GM23248 (cell line): ENCODE measurements at places on chromosomes 16 and 17. TPM values are rescaled to one million over a fixed set of nuclear protein-coding genes. Genes with fewer than 3 reads are reported as not detected.

DNA sequence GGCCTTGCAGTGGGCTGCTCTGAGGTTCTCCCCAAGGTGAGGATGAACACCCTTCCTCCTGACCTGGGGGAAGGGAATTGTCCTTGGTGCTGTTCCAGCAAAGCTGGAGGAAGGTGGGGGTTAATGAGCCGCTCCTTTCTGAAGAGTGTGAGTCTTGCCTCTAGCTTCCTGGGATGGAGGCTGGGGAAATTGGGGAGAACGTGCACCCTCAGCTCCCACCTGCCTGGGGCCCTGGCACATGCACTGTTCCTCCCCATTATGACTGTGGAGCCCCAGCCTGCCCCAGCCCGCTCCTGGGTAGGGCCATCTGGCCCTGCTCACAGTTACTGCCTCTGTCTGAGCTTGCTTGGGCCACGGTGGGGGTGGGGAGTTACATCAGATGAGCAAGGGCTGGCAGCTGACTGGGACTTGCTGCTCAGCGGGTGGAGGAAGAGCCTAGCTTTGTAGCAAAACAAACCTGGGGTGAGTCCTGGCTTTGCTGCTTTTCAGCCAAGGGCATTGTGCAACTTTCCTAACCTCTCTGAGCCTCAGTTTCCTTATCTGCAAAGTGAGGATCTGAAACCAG lies 11.1 kb downstream of the TNS4 start:
- H3K4me1 ChIP-seq, result peaks cover 47% of the 10 kb centered on the region
- H3K27me3 ChIP-seq, result no peaks in the 10 kb centered on the region
- no peaks in the 10 kb centered on the region for H3K36me3 ChIP-seq
- H3K27ac ChIP-seq, result peak overlapping the region; percentile 69
- peak; percentile 92 for DNase-seq
- H3K4me3 ChIP-seq, result 0 out of 2 replicates have a peak overlapping the region, but pooled peaks have one; percentile 1

DNA sequence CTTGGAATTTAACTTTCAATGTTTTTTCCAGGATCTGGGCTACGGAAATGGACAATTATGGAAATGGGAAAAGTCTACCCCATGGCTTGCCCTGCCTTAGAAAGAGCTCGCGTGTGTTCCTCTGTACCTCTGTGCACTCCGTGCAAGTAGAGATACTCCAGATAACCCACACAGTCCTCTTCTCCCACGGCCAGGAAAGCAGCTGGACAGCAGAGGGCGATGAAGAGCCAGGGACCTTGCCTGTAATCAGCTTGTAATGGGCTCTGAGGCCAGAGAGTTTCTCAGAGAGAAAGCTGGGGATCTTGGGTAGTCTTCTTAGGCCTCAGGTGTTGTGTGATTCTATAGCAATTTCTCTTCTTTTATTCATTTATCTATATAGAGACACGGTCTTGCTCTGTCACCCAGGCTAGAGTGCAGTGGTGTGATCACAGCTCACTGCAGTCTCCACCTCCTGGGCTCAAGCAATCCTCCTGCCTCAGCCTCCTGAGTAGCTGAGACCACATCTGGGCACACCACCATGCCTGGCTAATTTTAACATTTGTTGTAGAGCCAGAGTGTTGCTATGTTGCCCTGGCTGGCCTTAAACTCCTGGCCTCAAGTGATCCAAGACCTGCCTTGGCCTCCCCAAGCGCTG lies 2.4 kb upstream of the SOCS7 start:
- H3K27me3 ChIP-seq, result no peaks in the 10 kb centered on the region
- DNase-seq, result peak; percentile 86
- no peak overlapping the region for H3K27ac ChIP-seq
- H3K4me1 ChIP-seq, result peaks cover 11% of the 10 kb centered on the region

GRCh38 chr16:801584-802363 lies 1.2 kb upstream of the GNG13 start:
- DNase-seq, result no peak
- H3K27ac ChIP-seq, result no peak overlapping the region
- H3K4me3 ChIP-seq, result no peak overlapping the region
- H3K27me3 ChIP-seq, result peaks cover 11% of the 10 kb centered on the region
- H3K36me3 ChIP-seq, result no peaks in the 10 kb centered on the region
- H3K4me1 ChIP-seq, result no peaks in the 10 kb centered on the region

DNA sequence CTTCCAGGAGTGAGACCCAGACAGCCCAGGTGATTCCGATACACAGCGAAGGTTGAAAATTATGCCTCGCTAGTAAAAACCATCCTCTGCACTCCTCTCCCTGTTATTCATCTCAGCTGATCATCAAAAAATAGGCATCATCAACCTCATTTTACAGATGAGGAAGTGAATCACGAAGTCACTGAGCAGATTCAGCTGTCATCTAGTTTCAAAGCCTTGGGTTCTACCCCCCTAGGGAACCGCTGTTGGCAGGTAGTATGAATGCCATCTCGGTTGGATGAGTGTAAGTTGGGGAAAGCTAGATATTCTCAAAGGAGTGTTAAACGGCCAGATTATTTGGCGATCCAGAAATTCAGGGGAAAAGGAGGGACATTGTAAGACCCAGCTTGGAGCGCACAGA lies 2.0 kb downstream of the CRYM start:
- H3K27me3 ChIP-seq, result peaks cover 52% of the 10 kb centered on the region
- no peaks in the 10 kb centered on the region for H3K36me3 ChIP-seq
- DNase-seq, result no peak

- no peak for DNase-seq
- no peak overlapping the region for H3K27ac ChIP-seq
- H3K36me3 ChIP-seq, result no peaks in the 10 kb centered on the region
- no peak overlapping the region for H3K4me3 ChIP-seq
- no peaks in the 10 kb centered on the region for H3K4me1 ChIP-seq
These were observed 168.9 kb downstream of the GRIN2A start for GRCh38 chr16:10013364-10013763.

DNA sequence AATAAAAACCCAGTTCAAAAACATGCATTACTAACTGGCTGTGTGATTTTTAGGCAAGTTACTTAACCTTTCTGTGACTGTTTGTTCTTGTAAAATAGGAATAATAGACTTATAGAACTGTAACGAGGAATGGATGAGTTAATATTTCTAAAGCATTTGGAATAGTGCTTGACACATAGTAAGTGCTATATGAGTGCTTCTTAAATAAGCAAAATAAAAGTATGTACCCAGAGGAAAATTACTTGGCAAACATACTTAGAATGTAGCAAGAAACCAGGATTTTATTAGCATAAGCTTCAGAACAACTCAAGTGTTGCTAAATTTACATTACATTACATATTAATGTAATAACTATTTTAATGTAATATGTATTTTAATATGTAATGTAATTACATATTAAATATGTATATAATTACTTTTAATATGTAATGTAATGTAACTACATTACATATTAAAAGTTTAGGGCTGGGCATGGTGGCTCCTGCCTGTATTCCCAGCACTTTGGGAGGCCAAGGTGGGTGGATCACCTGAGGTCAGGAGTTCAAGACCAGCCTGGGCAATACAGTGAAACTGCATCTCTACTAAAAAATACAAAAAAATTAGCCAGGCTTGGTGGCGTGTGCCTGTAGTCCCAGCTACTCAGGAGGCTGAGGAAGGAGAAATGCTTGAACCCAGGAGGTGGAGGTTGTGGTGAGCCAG lies 14.2 kb downstream of the NFAT5 start:
- no peaks in the 10 kb centered on the region for H3K27me3 ChIP-seq
- H3K27ac ChIP-seq, result no peak overlapping the region
- H3K4me1 ChIP-seq, result 0 out of 2 replicates have a peak, but pooled peaks cover 4% of the 10 kb centered on the region

DNA sequence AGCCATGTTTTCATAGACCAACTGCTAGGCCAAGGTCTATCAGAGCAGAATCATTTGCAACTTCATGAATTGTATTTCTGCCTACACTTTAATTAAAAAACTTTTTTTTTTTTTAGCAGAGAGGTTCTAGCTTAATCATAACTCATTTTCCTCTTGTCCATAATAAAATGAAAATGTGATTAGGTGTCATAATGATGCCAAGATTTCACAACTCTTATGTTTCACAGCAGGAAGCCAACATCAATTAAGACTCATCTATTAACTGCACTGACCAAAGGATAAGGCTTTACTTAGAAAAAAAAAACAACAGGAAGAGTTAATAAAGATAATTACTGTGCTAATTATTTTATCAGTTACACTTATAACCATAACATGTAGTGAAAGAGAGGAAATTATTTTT lies 18.9 kb upstream of the RNF43 start:
- H3K4me1 ChIP-seq, result no peaks in the 10 kb centered on the region
- DNase-seq, result no peak
- no peak overlapping the region for H3K27ac ChIP-seq
- no peak overlapping the region for H3K4me3 ChIP-seq
- H3K36me3 ChIP-seq, result no peaks in the 10 kb centered on the region
- peaks cover under 1% of the 10 kb centered on the region; the same call in 1 of the 2 replicates for H3K27me3 ChIP-seq

- H3K36me3 ChIP-seq, result peaks cover 32% of the 10 kb centered on the region
- H3K27ac ChIP-seq, result no peak overlapping the region
- H3K4me3 ChIP-seq, result no peak overlapping the region
- no peaks in the 10 kb centered on the region for H3K27me3 ChIP-seq
These were observed 38.2 kb downstream of the IL4R start for GRCh38 chr16:27351989-27352388.

GRCh38 chr16:49369651-49370611 lies 3.7 kb upstream of the C16orf78 start:
- H3K36me3 ChIP-seq, result no peaks in the 10 kb centered on the region
- H3K4me3 ChIP-seq, result no peak overlapping the region
- H3K27ac ChIP-seq, result no peak overlapping the region
- no peaks in the 10 kb centered on the region for H3K4me1 ChIP-seq

DNA sequence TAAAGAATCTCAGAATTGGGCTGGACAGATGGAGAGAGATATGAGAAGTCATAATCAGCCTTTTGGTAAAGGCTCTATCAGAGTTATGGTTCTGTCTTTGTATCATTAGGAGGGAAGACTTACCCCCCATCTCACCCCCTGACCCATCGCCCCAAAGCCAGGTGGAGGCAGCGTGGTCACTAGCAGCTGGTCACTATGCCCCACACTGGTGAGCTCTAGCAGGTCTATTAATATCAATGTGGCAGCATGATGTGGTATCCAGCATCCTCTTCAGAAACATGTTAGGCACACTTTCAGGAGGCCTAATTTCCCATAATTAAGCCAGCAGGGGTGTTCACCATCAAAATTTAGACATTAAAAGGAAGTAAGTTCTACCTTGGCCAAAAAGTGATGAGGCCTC lies 183.8 kb upstream of the COX10 start:
- no peak overlapping the region for H3K4me3 ChIP-seq
- no peak for DNase-seq
- peaks cover 10% of the 10 kb centered on the region for H3K4me1 ChIP-seq
- H3K36me3 ChIP-seq, result no peaks in the 10 kb centered on the region

Gene TPSD1
- total RNA-seq, result not detected in 2 replicates

Gene PROCA1
- 0.65 TPM in 1 of 2 replicates, not detected in the other for total RNA-seq

GRCh38 chr17:68222606-68223005 lies 25.2 kb upstream of the AMZ2 start:
- no peaks in the 10 kb centered on the region for H3K4me1 ChIP-seq
- no peaks in the 10 kb centered on the region for H3K27me3 ChIP-seq
- H3K4me3 ChIP-seq, result no peak overlapping the region
